ENCODE measurements at places on chromosomes 16 and 17.

DNA sequence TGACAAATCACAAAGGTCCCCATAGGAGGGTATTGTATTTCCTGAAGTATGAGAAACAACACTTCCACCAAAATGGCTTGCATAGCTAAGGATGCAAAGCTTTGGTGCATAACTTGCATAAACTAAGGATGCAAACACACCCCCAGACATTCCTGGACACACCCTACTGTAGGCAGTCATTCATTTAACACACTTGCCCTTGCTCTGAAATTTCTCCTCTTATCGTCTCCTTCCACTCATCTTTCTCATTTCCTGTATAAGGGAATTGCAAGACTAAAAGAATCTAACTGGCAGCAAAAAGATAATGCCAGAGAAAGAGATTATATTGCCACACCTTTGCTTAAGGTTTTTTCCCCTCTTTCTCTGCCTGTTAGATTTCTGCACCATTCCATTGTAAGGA lies 28.3 kb downstream of the CHD9 start:
- no peak for DNase-seq

DNA sequence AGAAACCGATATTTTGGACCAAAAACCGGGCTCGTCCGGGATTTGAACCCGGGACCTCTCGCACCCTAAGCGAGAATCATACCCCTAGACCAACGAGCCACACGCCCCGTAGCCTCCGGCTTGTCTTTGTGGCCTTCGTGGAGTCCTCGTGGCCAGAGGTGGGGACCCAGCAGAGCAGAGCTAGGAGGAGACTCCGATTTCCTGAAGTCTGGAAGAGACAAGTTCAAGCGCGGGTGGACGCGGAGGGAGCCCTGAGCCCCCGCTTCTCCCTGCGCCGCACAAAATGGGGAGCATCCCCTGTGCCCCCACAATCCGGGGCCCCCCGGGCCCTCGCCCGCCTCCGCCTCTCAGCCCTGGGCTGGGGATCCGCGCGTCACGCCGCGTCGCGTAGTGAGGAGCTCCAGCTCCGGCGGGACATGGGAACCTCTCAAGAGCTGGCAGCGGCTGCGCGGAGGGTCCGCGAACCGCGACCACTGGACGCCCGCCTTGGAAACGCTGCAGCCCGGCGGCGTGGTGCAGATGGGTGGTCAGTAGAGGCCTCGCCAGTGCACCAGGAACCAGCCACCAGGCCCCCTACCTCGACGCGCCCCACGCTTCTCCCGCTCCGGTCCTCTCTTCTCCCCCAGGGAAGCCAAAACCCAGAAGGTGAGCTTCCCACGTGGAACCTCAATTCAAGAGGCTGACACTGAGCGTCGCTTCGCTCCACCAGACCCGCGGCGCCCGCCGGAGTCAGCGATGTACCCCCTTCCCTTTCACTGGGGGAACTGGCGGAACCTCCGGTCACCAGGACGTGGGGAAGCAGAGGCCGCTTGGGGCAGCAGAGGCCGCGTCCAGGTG lies 5.2 kb upstream of the OR1F1 start:
- DNase-seq = no peak

DNA sequence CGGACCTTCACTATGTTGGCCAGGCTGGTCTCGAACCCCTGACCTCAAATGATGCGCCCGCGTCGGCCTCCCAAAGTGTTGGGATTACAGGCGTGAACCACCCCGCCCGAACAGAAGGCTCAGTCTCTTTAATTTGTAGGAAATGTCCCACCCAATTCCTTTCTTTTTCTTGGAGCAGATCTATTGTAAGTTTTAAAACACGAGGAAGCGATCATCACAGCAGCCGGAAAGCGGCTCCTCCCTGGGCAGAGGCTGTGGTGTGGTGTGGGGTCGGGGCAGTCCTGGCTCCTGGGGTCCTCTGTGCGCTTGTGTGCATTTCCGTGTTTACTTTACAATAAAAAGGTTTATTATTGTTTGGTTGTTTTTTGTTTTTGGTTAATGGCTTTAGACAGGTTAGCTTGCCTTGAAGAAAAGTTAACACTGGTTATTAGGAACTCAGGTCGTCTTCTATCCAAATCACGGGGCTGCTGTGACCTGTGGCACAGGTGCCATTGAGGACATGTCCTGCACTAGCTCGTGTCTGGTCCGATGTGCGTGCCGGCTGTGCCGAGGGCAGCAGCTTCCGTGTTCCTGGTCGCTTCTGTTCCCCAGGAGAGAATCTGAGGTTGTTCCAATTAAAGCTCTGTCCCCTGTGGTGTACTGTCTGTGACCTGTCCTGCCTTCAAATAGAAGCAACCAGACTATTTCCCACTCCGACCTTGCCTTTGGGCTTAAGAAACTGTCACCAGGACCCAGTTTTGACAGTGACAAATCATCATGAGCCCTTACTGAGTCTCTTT lies 83.1 kb downstream of the SEC14L1 start:
- no peak for DNase-seq

DNA sequence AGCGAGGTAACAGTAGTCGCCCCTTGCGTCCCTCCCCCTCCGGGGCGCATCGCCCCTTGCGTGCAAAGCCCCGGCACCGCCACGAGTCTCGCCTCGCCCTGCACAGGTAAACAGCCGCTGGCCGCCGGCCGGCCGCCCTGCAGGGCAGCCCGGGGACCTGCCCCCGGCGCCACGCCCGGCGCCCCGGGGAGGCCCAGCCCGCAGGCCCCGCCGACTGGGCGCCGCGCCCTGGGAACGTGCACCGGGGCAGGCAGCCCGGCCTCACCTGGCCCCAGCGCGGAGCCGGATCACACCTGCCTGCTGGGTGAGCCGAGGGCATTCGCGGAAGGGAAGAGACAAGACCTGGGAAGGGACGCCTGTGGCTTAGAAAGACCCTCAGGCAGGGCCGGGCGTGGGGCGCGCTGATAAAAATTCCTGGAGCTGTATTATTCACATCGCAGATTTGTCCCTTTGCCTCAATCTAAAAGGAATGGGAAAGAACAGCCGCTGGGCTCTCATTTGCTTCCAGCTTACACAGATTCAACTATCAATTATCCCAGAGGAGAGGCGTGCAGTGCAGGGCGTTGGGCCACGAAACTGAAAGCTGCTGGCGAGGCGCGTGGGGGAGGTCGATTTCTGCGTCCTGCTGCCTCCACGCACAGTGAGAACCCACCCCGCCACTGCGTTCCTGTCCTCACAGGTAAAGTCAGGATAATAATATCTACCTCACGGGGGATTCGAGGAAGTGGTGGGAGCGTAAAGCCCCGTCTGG lies 451.9 kb downstream of the SLC39A11 start:
- no peak for DNase-seq

Data from renal cortical epithelial cell (primary cell).